Adrenal gland (tissue), 19 donors: ENCODE measurements at places on chromosomes 13 and 19. TPM values are rescaled to one million over a fixed set of nuclear protein-coding genes. Genes with fewer than 3 reads are reported as not detected.

DNA sequence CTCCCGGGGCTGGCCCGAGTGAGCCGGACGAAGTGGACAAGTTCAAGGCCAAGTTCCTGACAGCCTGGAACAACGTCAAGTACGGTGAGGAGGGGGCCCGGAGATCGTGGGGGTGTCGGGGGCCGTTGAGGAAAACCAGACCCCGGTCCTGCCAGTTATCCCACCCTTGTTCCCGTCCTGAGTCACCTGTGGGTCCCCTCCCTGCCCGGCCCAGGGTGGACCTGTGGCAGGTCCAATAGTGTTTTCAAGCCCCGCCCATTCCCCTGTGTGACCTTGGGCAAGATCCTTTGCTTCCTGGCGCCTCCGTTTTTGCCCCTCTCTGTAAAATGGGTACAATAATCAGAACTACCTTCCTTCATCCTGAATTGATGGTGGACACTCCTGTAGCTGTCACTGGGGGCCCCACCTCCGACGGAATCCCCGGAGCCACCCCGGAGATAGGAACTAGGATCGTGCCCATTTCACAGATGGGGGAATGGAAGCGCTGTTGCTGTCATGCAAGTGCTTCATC lies 593 bp downstream of the ATG4D start:
- DNase-seq: peak; percentile 73

Gene ACER1
- total RNA-seq: not detected

GRCh38 chr13:44464471-44464870 lies 90.8 kb downstream of the SERP2 start:
- no peak for DNase-seq

- DNase-seq: no peak
These were observed 4.4 kb downstream of the NPHS1 start for GRCh38 chr19:35847911-35848310.

DNA sequence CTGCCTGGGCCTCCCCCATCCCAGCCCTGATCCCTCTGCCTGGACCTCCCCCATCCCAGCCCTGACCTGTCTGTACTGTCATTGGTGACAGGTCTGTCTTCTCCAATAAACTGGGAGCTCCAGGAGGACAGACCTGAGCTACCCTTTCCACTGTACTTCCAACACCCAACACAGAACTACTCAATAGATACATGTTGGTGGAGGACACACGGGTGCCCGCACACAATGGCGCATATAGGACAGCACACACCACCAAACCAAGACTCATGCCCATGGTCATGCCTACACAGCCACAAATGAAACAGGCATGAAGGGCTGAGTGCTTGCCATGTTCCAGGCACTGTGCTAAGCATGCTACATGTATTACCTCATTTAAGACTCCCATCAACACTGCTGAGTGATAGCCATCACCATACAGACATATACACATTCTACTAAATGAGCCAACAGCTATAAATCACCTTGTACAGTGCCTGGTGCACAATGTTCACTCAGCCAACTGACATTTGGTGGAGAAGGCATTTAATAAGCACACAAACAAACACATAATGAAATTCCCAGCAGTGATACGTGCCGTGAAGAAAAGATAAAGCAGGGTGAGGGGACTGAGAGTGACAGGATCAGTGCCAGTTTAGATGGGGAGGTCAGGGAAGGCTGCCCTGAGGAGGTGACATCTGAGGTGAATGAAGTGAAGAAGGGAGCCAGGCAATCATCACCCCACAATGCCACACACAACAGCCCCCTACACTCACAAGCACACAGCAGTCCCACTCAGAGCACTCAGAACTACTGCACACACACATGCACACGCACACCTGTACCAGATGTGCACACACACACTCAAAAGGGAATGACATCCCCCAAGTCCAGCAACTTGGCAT lies 857 bp downstream of the POU2F2 start:
- DNase-seq: no peak

- no peak for DNase-seq
These were observed 18.4 kb downstream of the LTBP4 start for GRCh38 chr19:40619333-40620160.

- no peak for DNase-seq
These were observed 39.4 kb downstream of the RFX2 start for GRCh38 chr19:6070720-6071485.

GRCh38 chr19:17225053-17225452 lies 973 bp upstream of the OCEL1 start:
- no peak for DNase-seq

- DNase-seq: peak; percentile 96
These were observed 8.0 kb downstream of the DNASE2 start for GRCh38 chr19:12872941-12873890.

GRCh38 chr13:112065521-112065866 lies 1.5 kb upstream of the SOX1 start:
- DNase-seq: no peak

Gene ZNF582
- total RNA-seq: 3.6 TPM

DNA sequence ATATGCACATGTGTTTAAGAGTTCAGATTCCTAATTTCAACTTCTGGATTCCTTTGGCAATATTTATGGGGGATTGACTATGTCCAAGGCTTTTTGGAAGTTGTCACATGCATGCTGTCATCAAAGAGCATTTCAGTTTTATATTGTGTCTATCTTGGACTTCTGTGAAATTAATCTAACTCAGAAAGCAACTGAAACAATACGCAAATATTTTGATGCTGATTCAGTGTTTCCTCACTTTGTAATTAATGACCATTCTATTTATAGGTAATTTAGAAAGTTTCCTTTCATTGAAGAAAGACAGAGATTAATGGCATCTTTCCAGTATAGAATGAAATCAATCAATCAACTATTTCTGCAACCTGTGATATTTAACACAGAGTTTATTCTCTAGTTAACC lies 550.1 kb downstream of the PCDH9 start:
- no peak for DNase-seq

Gene WDR83
- 11.9 TPM for total RNA-seq

GRCh38 chr13:88866195-88866594 lies 1195.0 kb downstream of the SLITRK5 start:
- DNase-seq: no peak

Gene GRIN2D
- 0.96 TPM for total RNA-seq

Gene ICAM4
- 1.0 TPM for total RNA-seq

GRCh38 chr19:38793177-38793576 lies 4.2 kb downstream of the LGALS7B start:
- no peak for DNase-seq

GRCh38 chr13:114315074-114315785 lies 927 bp downstream of the CHAMP1 start:
- no peak for DNase-seq

Gene TMTC4
- 14.7 TPM for total RNA-seq

Gene FFAR2
- not detected for total RNA-seq

Gene DAND5
- total RNA-seq: 1.6 TPM

DNA sequence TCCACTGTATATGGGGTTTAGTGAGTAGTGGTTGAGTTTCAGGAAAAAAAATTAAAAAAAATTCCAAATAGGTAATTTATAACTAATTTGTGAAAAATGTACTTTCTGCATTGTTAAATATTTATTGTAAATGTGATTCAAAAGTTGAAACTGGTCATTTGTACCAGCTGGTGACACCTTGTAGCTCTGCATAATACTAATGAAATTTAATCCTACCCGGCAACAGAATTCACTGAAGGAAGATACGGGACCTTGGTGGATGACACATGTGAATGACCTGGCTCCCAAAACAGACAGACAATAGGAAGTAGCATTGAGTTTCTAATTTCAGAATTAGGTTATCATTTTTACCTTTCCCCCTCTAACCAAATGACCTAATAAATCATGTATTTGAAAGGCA lies 73.8 kb downstream of the SLITRK6 start:
- no peak for DNase-seq

DNA sequence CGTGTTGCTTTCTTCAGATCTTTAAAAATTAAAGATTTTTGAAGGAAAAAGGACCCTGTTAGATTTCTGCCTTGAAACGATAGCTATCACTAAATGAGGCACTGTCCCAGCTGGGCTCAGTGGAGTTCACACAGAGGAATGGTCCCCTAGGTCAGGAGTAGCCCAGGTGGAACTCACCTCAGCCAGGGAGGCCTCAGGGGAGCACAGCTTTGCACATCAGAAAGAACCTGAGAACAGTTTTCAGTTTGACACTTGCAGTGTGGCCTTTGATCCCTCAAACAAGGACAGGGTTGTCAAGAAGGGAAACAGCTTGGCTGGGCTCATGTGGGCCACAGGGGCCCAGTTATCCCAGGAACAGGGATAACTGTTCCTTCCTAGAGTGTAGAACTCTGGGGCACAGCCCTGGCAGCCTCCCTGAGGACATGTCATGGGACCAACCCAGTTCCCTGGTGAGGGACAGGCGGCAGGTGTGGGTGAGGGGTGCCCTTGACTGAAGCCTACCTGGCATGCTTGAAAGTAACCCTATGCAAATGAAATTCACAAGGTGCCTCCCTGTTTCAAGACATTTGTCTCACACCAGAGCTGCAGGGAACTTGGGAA lies 59.4 kb downstream of the CHST8 start:
- DNase-seq: no peak

- DNase-seq: peak; percentile 16
These were observed 409.3 kb downstream of the ZNF536 start for GRCh38 chr19:30781519-30781918.

DNA sequence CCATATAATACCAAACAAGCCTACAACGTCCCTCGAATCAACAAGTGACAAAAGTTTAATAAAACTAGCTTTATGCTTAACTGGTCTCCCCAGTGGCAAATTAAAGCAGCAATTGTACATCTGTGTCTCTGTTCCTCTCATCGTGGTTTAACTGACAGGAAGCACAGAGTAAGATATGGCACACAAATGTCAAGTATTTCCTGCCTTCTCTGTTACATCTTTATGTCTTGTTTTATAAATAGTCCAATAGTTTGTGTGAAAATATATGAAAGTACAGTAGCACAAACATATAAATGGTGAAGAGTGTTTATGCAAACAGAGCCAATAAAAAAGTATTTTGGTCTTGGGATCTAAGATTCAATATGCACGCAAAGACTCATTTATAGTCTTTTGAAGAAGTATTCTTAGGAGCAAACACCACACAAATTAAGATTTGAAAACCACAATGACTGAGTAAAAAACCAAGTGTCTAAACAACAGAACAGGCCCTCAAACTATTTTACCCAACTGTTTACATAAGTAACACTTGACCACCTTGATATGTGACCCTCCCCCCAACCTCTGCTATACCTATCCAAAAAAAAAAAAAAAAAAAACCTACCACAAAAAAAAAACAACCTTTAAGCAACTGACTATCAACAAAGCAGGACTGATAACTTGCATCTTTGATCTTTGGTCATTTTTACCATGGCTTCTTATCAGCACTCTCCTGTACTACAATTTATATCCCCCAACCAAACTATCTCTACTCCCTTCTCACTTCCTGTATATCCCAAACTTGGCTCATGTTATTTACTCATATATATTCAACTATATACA lies 14.0 kb downstream of the ELF1 start:
- no peak for DNase-seq

GRCh38 chr13:71964491-71965100 lies 97.6 kb upstream of the DACH1 start:
- DNase-seq: no peak

DNA sequence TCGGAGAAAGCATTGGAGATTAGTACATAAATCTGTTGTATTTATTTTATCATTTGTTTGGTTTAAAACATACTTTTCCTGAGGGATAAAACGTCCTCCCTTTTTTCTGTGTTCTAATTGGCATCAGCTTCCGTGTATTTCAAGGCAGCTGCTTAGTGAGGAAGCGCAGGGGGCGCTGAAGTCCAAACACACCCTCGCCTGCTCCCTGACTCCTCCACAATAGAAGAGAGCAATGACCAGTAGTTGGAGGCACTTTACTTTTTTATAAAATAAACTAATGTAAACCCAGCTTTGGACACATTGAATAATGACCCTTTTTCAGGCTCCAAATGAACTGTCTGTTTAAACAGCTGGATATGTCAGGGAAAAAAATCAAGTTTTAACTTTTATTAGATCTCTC lies 79.9 kb downstream of the RNASEH2B start:
- DNase-seq: no peak

Gene RNF17
- total RNA-seq: not detected

GRCh38 chr13:83221256-83221655 lies 661.0 kb downstream of the SLITRK1 start:
- no peak for DNase-seq

Gene SPRY2
- 18.2 TPM for total RNA-seq

DNA sequence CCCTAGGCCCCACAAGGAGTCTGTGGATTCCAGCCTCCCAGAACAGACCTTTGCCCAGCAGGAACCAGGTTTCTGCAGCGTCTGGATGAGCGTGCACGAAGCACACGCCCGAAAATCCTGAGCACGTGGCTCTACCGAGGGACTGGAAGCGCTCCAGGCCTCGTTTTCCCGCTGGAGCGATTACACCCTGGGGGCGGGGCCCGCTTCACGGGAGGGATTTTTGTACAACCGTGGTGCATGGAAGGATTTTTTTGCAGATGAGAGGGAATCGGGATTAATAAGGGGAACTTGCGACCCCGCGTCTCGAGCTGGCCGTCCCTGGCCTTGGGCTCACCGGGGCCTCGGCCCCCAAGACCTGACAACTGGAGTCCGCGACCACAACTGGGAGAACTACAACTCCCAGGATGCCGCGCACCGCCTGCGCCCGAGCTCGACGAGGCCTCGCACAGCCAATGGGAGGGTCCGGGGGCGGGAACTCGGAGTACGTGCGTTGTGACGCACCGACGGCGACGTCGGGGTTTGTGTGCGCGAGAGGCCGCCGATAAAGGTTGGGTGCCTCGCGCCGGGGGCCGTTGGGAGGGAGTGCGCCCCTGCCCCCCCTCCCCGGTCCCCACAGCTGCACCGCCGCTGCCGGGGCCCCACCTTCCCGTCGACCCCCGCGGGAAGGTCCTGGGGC lies at the start of gene ZNF628:
TSS of gene ZNF628 (plus strand) at position 518 of the 676 bp plus-strand sequence. CDS start 3,294 bp downstream, outside the sequence.
- peak; percentile 99 for DNase-seq

Gene ZIC2
- not detected for total RNA-seq

DNA sequence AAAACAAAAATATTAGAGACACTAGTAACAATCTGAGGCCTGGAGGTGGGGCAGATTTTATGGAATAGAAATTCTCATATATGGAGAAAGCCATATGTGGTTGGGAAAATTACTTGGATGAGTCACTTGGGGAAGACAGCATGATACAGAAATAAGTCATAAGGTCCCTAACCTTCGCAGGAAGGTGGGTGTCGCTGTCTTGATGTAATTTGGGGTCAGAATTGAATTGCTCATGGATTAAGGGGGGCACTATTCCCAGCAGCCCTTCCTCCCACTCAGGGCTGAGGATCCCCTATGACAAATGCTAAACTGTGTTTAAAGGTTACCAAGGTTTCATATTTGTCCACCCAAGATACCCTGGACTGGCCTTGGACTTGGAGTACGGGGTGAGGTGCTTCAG lies 5.0 kb downstream of the RDH8 start:
- DNase-seq: no peak

Gene UNC13A
- 2.4 TPM for total RNA-seq

- DNase-seq: no peak
These were observed 5.9 kb downstream of the ONECUT3 start for GRCh38 chr19:1758959-1759903.

Gene NCCRP1
- not detected for total RNA-seq
